ENCODE measurements at places on chromosomes 1 and 21.
A peak's percentile ranks its signal among the peaks of the same experiment; 100 is the strongest.

- peak; percentile 50 for DNase-seq
Measured at GRCh38 chr1:32981003-32981901, 16.6 kb upstream of the RNF19B start.

DNA sequence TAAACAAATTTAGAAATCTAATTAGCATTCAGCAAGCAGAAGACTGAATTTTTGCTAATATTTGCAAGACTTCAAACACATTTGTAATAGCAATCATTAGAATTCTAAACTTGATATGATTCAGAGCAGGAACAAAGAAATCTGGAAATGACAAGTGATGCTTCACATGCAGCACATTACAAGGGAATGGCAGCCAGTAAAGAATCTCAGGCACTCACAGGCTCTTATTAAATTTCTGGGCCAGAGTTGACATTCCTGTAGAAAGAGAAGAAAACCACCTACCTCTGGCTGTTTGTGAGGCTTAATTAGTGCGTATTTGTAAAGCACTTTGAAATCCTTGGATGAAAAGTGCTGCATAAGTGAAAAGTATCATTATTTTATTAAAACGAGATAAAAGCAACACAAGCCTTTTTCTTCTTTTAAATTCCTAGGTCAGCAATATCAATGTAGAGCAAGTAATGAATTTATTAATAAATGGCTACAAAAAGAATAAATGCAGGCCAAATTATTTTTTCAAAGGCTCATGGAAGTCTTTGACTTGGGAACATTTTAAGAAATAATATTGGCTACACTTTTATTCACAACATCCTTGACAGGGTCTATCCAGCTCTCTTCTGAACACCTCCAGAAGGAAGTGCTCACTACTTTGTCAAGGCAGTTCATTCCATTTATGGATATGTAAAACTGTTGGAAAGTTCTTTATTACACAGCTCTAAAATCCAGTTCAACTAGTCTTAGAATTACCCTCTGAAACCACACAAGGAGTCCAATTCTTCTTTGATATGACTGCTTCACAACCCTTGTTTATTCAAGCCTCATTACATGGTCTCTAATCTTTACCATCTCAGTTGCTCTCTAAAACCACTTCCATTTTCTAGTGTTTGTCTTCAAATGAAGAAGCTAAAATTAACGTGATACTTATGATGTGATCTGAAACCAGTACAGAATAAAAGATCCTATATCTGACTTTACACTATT is 32.1 kb upstream of the SCYL3 start:
- DNase-seq = no peak

DNA sequence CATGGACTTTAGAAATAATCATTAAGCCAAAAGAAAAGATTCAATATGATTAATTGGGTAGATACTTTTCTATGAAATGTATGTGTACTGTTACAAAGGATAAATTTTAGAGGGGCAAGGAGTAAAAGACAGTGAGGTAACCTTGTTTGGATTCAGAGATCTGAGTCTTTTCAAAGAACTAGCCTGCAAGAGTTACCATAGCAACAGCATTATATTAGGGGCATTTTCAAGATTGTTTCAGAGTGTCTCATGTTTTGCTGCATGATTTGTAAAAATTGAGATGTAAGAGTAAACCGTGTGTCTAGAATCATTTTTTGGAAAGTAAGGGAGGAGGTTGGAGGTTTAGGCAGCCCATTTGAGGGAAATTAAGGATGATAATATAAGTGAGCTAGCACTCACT is 70.6 kb upstream of the KIAA1614 start:
- peak; percentile 53 for DNase-seq

GRCh38 chr1:209567698-209568175 is 15.8 kb upstream of the CAMK1G start:
- DNase-seq = no peak

DNA sequence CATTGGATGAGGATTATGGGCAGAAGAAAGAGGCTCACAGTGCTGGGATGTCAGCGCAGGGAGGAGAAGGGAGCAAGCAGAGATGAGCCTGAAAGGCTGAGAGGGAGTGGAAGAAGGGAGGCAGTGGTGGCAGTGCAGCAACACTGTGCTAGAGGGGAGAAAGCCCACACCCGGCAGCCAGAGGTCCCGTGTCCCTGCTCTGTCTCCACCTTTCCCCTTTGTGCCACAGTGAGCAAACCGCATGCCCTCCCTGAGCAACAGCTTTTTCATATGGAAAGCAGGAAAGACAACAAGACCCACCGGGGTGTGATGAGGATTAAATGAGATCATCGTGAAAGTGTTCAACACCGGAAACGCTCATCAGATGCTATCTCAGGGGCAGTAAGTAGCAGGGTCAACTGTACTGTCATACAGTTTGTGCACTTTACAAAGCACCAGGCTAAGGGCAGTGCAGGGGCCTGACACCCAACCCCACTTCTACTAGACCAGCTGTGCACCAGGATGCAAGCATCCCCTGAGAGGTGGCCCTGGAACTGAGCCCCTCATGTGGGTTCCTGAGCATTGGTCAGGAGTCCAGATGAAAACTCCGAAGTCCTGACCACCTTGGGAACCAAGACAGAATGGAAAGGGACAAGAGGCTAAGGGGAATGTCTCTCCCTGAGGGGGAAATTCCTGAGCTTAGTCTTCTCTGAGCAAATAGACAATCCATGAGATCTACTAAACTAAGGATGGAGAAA is 9.1 kb downstream of the NHLH1 start:
- DNase-seq = no peak

DNA sequence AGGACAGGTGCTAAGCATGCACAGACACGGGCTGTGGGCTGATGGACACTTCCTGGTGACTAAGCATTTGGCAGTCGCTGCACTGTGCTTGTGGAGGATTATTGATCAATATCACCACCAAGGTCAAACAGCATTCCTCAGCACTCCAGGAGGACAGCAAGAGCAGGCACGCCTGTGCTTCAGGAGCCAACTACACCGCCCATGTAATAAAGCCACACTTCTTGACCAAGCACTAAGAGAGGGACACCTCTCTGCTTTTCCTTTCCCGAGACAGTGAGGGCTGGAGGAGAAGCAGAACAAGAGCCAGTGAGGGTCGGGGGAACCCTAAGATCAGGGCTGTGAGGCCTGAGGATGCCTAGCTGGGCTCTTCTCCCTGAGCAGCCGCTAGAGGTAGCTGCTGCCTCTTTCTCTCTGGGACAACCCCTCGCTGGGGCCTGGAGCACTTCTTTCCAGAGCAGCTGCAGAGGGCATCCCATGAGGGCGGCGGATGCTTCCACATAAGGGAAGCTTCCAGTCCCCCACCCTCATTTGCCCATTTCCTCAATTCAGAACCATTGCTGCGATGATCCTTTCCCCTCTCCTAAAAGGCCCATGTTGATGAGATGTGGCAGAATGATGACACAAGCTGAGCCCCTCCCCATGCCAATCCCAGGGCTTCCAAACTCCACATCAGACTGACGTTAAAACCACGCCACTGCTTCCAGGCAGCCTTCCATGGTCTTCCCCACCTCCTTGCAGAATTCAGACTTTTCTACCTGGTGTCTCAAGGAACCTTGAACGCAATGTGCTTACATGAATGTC is 19.1 kb downstream of the RAB7B start:
- peak; percentile 16 for DNase-seq

GRCh38 chr21:17929510-17929909 is 110.4 kb upstream of the C21orf91 start:
- DNase-seq = no peak

DNA sequence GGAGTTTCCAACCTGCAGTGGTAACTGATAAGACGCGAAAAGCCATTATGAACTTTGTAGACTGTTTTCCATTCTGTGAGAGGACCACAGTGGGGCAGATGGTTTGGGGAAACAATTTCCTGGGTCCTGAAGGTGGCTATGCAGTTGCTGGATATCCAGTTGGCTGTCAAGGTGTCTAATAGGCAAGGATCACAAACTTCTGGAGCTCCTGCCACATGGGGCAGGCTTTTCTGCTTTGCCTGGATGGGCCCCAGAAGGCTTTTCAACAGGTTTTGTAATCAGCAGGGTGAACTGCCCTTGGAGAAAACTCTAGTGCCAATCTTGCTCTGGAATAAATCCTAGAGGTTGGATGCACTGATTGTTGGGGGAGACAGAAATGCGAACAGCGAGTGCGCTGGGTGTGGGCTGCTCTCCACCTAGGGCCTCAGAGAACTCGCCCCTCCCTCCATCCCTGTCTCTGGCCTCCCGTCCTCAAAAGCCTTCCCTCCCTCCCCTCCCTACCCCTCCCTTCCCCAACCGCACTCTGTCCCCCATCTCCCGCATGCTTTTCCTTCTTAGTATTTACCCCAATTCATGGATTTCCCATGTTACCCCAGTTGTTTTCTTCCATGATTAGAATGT is 210.3 kb upstream of the USP24 start:
- no peak for DNase-seq

DNA sequence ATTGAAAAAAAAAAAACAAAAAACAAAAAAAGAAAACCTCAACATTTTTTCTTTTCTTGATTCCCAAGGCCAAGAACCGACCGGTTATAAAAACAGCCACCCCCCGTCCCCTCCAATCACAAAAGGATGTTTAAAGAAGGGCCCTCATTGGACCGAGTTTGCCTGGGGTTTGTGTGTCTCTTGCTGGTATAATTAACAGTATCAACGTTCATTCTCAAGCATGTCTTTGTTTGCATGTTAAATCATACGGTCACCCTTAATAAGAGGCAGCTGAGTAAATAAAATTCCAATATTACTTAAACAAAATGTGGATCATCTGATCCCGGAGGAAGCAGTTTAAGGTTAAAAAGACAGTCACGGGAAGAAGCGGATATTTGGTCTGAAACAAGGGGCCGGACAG is 201.1 kb downstream of the PRDM2 start:
- no peak for DNase-seq

GRCh38 chr1:108896146-108897145 is 19.7 kb downstream of the GPSM2 start:
- DNase-seq = peak; percentile 13

GRCh38 chr1:117371441-117372151 is 4.3 kb downstream of the MAN1A2 start:
- DNase-seq = no peak

DNA sequence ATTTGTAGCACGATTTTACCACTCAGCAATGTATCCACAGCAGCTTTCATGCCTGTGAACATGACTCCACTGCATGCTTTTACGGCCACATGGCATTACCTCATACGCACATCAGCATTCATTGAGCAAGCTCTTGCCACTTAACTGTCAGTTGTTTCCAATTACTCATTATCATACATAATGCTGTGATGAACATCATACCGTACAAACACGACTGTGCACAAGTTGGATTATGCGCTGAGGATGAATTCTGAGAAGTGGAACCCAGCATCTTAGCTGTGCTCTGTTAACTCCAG is 9.6 kb downstream of the UMODL1 start:
- peak; percentile 68 for DNase-seq

DNA sequence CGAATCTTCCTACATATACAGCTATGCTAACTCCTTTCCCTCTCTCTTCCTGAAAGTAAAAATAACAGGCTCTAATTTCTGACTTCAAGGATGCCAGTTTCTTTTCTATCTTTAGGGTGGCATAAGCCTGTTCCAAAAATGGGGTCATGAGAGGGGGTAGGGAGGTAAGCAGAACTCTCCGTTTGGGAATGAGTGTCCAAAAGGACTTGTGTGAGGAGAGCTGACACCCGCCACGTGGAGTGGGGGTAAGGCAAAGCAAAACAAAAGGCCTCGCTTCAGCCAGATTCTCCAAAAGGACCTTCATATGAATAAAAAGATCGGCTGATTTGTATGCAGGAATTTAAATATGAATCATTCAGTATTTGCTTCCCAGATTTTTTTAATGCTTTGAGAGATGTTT is 28.6 kb downstream of the PLPPR4 start:
- DNase-seq = no peak

DNA sequence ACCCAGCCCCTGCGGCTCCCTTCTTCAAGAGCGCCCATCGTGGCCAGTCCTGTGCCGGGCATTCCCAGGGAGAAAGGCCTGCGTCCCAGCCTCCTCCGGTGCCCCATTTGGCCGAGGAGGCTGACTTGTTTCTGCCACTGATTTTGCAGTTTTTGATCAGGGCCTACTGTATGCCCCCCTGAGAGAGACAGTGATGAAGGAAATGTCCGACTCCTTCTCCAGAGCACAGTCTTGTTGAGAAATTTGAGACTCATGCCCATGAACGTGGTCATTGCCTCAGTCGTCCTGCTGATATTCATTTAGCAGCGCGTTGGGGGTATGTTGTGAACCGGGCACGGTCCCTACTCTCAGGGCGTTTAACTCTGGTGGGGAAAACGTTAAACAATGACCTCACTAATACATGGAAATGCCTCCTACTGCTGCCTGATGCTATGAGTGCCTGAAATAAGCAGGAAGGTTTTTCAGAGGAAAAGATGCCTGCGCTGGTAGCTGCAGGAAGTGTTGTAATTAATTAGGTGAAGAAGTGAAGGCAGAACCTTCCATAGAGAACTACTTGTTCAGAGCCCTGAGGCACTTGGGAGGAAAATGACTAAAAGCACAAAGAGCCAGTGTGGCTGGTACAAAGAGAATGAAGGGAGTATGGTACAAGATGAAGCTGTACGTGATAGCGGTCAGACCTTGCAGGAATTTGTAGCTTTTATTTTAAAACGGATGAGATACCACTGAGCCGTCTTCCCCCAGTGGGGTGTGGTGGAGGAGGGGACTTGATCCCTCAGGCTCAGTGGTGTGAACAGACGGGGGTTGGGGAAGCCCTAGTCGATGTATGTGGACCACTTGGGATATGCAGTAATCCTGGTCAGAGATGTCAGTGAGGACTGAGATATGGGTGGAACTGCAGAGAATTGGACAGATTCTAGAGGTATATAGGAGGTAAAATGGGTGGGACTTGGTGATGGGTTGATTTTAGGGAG is 730 bp downstream of the ZCCHC17 start:
- no peak for DNase-seq

- no peak for DNase-seq
Measured at GRCh38 chr1:85319491-85319890, 43.1 kb upstream of the BCL10 start.

GRCh38 chr1:153627715-153628626 is at the start of gene S100A1:
TSS of gene S100A1 (plus strand) at chr1:153628434. CDS start at chr1:153630522, 2,088 bp downstream.
- no peak for DNase-seq

- no peak for DNase-seq
Measured at GRCh38 chr1:223197923-223198627, 55.0 kb upstream of the TLR5 start.

- DNase-seq = no peak
Measured at GRCh38 chr1:190942475-190942874, 464.8 kb upstream of the BRINP3 start.

- no peak for DNase-seq
Measured at GRCh38 chr1:201062511-201063091, 39.1 kb upstream of the KIF21B start.
